Stimulated activated CD4-positive, alpha-beta T cell treated with anti-CD3 and anti-CD28 coated beads, Interleukin-2, amount 100 ng/mL, for 24 hours (primary cell): ENCODE measurements at places on chromosomes 13 and 19.

DNA sequence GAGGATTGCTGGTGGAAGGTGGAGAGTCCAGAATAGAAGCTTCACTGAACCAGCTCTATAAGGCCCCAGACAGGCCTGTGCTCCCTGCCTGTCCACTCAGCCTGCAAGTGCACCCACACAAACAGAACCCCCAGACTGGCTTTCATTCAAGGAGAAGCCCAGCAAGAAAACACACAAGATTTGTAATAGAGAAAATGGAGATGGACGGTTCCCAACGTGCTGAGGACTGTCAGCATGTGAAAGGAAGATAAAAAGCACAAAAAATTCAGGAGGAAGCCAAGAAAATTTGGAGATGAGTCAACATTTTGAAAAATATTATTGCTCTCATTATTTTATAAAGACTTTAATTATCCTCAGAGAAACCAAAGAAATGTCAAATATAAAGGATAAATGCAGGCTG lies 218.2 kb upstream of the SLC10A2 start:
- DNase-seq = no peak

DNA sequence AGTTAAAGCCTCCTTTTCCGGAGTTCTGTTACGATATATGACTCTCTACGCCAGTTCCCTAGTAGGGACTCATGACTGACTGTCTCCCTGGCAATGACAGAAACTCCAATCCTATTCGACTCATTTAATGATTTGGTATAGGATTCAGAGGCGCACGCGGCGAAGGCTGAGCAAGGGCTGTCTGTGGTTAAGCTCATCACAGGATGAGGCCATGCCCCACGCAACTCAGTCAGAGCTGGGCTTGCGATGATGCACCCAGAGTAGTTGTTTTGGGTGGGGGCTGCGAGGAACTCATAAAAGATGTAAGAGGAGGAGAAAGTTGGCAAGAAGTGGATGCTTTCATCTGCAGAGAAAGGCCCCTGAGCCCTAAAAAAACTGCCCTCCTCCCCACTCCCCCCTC lies 468 bp upstream of the SERTM1 start:
- DNase-seq = no peak

DNA sequence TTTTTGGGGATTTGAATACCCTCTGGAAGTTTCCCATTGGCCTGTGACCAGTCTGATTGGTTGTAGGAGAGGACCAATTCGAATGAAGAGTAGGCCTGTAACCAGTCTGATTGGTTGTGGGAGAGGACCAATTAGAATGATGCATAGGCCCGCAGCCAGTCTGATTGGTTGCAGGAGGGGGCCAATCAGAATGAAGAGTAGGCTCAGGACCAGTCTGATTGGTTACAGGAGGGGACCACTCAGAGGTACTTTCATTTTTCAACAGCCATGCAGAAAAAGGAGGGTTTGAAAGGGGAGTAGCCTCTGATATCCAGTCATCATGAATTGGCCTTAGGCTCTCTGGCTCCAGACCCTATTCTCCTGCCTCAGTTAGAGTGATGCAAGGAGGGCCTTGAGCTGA lies 30.4 kb upstream of the SLC1A5 start:
- peak; percentile 7 for DNase-seq

DNA sequence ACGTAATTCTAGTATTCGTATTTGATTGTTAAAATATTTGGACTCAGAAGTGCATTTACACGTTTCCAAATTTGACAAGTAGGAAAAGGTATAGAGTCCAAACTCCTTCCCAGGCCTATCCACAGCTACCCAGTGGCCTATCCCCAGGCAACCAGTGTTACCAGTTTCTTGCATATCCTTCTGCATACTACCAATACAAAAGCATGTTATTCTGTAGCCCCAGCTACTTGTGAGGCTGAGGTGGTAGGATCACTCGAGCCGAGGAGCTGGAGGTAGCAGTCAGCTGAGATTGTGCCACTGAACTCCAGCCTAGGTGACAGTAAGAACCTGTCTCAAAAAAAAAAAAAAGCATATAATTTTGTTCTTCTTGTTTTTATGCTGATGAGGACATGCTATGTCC lies 67.1 kb downstream of the LRCH1 start:
- no peak for DNase-seq

DNA sequence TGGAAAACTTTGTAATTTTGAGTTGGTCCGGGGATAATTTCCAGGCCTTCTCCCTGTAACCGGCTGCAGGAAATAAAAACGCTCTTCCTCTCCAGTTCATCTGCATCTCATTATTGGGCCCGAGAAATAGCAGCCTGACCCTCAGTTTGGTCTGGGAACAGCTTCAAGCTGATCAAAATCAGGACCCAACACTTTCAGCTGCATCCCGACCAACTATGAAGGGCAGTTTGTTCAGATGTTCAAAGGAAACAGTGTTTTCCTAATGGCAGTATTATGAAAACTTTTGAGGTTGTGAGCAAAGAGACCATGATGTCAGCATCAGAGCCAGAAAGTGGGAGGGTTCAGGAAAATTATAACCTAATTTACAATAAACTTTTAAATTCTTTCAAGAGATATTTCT lies 35.7 kb downstream of the STK24 start:
- no peak for DNase-seq

- DNase-seq = no peak
Observed at GRCh38 chr13:35566340-35566739, 89.9 kb upstream of the MAB21L1 start.

GRCh38 chr19:46251416-46251815 lies 21.9 kb downstream of the IGFL1 start:
- no peak for DNase-seq

GRCh38 chr13:83162493-83162892 lies 719.8 kb downstream of the SLITRK1 start:
- DNase-seq = no peak

DNA sequence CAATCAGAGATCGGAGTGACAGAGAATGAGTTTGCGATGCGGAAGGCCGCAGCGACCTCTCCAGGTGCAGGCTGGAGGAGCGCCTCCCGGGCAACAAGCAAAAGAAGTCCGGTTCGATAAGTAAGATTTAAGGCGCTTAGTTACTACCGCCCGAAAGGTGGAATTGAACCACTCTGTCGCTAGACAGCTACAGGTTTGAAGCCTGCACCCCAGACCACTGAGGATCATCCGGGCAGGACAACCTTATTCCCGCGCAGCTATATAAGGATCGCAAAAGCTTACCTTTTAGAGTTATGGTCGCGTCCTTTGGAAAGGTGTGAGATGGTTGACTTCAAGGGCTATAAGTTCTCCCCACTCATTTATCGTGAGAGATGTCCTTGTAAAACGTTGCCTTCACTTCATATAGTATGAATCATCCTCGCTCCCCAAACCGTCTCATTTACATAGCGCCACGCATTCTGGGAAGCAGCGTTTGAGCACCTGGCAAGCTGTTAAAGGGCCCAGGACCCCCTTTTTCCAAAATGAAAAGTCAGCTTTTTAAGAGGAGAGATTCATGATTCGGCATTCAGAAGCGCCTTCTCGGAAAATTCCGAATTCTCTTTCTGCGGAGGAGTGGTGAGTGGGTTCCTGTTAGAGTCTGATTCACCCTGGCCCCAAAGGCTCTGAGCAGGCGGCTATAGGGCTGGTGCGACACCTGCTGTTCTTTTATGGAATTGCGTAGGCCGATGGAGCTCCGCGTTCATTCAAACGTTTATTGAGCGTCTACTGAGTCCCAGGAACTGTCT lies 10.8 kb downstream of the FOSB start:
- peak; percentile 93 for DNase-seq

- DNase-seq = no peak
Observed at GRCh38 chr13:32530841-32531253, 7.7 kb downstream of the N4BP2L2 start.

DNA sequence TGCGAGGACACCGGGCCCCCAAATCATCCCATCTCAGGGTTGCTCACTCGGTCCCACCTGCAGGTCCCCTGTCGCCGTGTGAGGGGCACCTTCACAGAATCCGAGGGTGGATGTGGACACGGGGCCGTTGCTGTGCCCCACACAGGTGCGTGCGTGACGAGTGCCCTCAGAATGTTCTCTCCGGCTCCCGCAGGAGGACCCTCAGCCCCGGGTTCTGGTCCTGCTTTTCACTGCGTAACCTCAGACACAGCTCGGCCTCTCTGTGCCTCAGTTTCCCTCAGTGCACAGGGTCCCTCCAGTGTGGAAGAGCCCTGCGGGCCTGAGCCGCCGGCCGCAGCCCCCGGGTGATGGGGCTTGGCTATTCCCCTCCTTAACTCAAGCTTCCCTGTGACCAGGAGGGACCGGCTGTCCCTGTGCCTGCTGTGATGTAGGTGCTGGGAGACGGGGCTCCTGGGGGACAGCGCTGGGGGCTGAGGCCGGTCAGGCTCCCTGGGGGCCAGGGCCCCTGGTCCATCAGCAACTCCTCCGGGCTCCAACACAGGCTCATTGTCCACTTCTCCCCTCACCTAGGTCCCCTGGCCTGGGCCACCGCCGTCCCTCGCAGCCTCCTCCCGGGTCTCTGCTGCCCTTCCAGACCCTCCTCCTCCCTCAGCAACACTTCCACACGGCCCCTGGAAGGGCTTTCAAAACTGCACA lies 4.8 kb downstream of the SHC2 start:
- DNase-seq = no peak

DNA sequence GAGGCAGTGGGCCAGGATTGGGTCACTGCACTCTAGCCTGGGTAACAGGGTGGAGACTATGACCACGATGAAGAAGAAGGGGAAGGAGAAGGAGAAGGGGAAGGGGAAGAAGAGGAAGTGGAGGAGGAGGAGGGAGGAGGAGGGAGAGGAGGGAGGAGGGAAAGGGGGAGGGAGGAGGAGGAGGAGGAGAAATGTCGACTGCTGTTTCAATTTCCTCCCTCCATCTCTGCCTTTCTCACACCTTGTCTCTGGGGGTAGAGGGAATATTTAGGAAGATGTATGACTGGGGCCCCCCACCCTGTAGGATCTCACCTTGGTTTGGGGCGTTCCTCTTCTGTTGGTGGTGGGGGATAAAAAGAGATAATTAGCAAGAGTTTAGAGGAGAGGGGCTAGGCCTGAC lies 3.8 kb downstream of the TNNT1 start:
- no peak for DNase-seq

GRCh38 chr19:359653-359925 lies 15.0 kb upstream of the MIER2 start:
- DNase-seq = no peak

DNA sequence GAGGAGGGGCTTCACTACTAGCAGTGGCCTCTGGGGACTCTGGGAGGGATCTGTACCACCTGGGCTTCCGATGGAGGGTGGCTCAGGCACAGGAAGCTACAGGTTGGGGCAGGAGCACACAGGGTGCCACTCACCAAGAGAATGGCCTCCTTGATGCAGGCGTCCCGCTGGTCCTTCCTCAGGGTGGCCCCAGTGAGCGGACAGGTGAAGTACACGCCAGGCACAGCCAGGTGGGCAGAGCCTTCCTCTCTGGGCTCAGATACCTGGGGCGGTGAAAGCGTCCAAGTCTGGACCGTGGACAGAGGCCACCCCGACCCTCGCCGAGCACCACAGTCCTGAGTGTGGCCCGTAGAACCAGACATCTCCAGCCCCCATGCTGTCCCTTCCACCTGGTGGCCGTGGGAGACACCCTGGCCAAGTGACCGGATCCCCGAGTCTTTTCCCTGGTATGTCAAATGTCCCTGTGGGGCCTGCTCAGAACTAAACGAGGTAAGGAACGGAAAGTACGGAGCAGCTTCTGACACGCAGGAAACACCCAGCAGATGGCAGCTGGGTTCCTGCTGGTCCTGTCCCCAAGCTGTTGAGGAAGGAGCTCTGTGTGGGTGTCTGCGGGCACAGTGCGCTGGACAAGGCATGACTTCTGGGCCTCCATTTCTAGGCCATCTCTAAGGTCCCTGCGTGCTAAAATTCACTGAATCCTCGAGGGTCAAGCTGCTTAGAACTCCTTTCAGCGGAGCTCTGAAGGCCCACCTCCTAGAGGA lies 5.2 kb downstream of the UBXN6 start:
- no peak for DNase-seq

DNA sequence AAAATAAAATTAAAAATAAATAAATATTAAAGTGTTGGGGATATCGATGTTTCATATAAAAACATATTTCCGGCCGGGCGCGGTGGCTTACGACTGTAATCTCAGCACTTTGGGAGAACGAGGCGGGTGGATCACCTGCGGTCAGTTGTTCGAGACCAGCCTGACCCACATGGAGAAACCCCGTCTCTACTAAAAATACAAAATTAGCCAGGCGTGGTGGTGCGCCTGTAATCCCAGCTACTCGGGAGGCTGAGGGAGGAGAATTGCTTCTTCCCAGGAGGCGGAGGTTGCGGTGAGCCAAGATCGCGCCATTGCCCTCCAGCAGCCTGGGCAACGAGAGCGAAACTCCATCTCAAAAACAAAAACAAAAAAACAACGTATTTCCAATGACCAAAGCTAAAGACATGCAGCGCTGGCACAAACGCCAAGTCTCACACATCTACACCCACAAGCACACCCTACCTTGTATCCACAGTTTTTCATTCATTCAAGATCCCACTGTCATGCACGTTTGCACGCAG lies 907 bp downstream of the ZNF569 start:
- no peak for DNase-seq

DNA sequence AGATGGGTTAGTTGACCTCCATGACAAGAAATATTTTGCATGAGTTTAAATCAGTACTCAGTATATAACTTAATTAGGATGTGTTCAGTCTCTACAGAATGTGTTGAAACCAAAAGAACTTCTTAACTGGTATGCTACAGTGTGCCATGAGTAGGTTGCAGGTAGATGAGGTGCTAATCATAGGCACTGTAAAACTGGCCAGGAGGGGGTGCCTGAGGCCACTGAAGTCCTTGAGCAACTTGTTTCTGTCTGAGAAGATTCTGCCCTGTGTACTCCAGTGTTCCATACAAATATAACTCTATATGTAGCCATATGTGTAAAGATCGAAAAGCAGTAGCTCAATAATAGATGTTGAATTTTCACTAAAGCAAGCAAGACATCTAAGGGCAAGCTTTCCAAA lies 549.2 kb upstream of the KLF12 start:
- DNase-seq = no peak

- DNase-seq = no peak
Observed at GRCh38 chr19:1910177-1910576, 5.0 kb downstream of the ADAT3 start.

- DNase-seq = no peak
Observed at GRCh38 chr13:41289463-41289881, 21.6 kb upstream of the NAA16 start.

GRCh38 chr19:35211545-35212230 lies 16.9 kb downstream of the FAM187B start:
- DNase-seq = peak; percentile 60

GRCh38 chr13:48678316-48678715 lies 24.6 kb downstream of the CYSLTR2 start:
- DNase-seq = no peak

- DNase-seq = peak; percentile 84
Observed at GRCh38 chr19:41352609-41353465, 885 bp downstream of the TGFB1 start.

- DNase-seq = no peak
Observed at GRCh38 chr13:72390909-72391308, 336.5 kb downstream of the MZT1 start.

DNA sequence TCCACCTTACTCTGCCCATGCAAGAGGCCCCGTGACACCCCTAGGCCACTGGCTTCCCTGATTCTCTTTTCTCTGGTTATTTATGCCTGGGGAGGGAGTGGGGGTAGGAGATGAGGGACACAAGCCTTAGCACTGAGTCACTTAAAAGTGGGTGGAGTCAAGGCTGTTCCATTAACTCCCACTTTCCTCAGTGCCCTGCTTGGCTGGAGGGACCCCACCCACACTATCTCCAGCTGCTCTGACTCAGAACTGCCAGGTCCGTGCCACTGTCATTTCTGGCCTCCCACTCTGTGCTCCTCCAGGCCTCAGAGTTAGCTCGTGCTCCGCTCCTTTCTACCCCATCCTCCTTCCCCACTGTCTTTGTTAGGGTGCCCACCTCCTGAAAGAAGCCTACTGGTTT lies 113.4 kb upstream of the UQCRFS1 start:
- no peak for DNase-seq

- DNase-seq = peak; percentile 34
Observed at GRCh38 chr13:41500511-41500910, 43.2 kb downstream of the RGCC start.
